ENCODE measurements at places on chromosomes 2 and 18. TPM values are rescaled to one million over a fixed set of nuclear protein-coding genes. Genes with fewer than 3 reads are reported as not detected.

The TRIB2 gene
- total RNA-seq, result 67.9 TPM

GRCh38 chr2:100976645-100977391 lies 25.3 kb upstream of the RPL31 start:
- no peak overlapping the region for H3K27ac ChIP-seq
- H3K36me3 ChIP-seq, result no peaks in the 10 kb centered on the region
- no peak overlapping the region for H3K4me3 ChIP-seq
- H3K4me1 ChIP-seq, result peaks cover 3% of the 10 kb centered on the region
- peak; percentile 31 for DNase-seq

DNA sequence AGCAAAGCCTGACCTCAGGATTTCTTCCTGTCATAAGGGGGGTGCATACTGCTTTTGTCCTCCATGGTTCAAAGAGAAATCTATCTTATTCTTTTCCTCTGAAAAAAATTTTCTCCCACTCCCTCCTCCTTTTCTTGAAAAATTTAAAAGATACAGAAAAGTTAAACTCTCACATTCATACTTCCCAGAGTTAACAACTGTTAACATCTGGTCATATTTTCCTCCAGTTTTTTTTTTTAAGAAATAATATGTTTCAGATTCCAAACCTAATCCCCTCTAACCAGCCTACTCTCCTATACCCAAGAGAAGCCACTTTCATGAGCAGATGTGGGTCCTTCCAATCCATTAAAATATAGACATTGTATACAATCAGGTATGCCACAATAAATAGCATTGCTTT lies 378.9 kb upstream of the HNRNPA3 start:
- H3K27me3 ChIP-seq, result no peaks in the 10 kb centered on the region
- no peak overlapping the region for H3K4me3 ChIP-seq
- DNase-seq, result no peak
- H3K27ac ChIP-seq, result no peak overlapping the region

The SNRNP27 gene
- total RNA-seq, result 105 TPM

DNA sequence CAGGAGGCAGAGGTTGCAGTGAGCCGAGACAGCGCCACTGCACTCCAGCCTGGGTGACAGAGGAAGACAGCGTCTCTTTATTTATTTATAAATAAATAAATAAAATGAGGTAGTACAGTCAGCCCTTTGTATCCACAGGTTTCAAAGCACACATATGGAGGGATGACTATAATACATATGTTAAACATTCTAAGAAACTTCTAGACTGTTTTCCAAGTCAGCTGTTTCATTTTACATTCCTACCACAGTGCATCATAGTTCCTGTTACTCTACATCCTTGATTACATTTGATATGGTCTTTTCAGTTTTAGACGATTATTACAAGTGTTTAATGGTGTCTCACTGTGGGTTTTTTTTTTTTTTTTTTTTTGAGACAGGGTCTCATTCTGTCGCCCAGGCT lies 157.6 kb downstream of the ATAD2B start:
- DNase-seq, result no peak
- no peak overlapping the region for H3K27ac ChIP-seq
- H3K36me3 ChIP-seq, result peaks cover 43% of the 10 kb centered on the region
- H3K27me3 ChIP-seq, result no peaks in the 10 kb centered on the region
- peaks cover 5% of the 10 kb centered on the region for H3K4me1 ChIP-seq

The FAM110C gene
- not detected for total RNA-seq

GRCh38 chr2:160956243-160956802 lies 203.9 kb upstream of the TANK start:
- no peak for DNase-seq
- no peaks in the 10 kb centered on the region for H3K27me3 ChIP-seq
- no peaks in the 10 kb centered on the region for H3K4me1 ChIP-seq
- no peak overlapping the region for H3K27ac ChIP-seq
- no peaks in the 10 kb centered on the region for H3K36me3 ChIP-seq
- no peak overlapping the region for H3K4me3 ChIP-seq

DNA sequence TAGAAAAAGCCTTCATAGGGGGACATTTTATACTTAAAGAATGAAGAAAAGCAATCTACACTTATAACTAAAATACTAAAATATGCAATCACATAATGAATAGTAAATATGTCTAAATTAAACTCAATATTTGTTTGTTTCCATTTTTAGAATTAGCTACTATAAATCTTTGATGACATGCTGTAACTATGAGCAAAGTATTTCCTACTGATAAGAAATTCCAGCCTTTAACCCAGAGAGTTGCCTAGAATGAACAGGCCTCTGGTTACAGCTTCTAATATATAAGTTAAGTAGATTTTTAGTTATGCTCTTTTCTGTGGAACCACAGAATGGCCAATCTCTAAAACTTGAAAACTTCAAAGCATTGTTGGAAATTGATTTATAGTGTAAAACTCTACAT lies 1465.6 kb upstream of the ZEB2 start:
- peaks cover 7% of the 10 kb centered on the region for H3K4me1 ChIP-seq
- no peak for DNase-seq
- H3K36me3 ChIP-seq, result no peaks in the 10 kb centered on the region
- no peak overlapping the region for H3K27ac ChIP-seq

The NAGK gene
- total RNA-seq, result 49.3 TPM

DNA sequence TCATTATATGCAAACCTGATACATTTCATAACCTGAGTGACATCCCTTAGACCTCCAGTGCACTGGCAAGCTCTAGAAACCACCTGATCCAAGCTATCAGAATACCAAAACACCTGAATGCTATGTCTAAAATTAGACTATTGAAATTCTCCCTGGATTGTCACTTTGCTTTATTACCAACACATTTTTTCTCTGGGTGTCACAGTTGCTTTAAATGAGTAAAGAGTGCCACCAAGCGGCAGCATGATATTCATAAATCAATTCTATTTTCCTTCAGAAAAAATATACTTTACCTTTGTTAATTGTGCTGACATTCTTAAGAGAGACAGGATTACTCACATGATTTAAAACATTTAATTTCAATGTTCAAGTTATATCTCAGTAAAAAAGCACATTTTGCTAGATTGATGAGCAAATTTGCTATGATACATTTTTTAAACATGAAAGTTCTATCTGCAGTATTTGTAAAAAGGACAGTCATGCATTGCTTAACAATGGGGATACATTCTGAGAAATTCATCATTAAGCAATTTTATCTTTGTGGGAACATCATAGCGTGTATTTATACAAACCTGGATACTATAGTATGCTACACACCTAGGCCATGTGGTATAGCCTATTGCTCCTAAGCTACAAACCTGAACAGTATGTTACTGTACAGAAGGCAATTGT lies 338.4 kb upstream of the SLC39A10 start:
- H3K27me3 ChIP-seq, result no peaks in the 10 kb centered on the region
- DNase-seq, result peak; percentile 85
- H3K4me3 ChIP-seq, result no peak overlapping the region
- H3K36me3 ChIP-seq, result no peaks in the 10 kb centered on the region
- no peaks in the 10 kb centered on the region for H3K4me1 ChIP-seq

DNA sequence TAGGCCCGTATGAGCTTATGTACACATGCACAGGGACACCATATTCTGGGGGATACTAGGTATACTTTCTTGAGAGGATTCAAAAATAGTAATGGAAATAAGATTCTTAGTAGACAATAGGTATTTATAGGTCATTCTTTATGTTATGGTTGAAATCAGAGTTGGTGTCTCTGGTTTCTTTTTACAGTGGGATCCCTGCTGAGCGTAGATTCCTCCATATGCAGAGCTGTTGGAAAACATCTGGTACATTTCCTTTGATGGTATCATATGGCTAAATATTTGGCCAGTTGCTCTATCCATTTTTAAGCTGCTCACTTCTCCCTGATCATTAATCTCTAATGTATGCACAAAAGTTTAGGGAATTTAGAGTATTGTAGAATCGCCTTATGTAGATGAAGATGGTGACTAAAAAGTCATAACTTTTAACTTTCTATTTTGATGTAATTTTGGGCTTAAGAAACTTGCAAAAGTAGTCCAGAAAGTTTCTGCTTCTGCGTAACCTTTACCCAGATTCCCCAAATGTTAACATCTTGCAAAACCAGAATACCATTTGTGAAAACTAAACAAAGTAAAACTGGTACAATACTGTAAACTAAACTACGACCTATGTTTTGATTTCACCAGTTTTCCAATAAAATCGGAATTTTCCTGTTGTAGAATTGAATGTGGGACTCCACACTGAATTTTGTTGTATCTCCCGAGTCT lies 5.4 kb downstream of the ARHGAP28 start:
- H3K27me3 ChIP-seq, result no peaks in the 10 kb centered on the region
- no peak for DNase-seq

The TEKT4 gene
- not detected for total RNA-seq

- H3K36me3 ChIP-seq, result no peaks in the 10 kb centered on the region
- no peaks in the 10 kb centered on the region for H3K27me3 ChIP-seq
- no peak for DNase-seq
- H3K4me3 ChIP-seq, result no peak overlapping the region
Measured at GRCh38 chr2:64325477-64325851, 128.5 kb upstream of the LGALSL start.

The ANKZF1 gene
- total RNA-seq, result 19.2 TPM

DNA sequence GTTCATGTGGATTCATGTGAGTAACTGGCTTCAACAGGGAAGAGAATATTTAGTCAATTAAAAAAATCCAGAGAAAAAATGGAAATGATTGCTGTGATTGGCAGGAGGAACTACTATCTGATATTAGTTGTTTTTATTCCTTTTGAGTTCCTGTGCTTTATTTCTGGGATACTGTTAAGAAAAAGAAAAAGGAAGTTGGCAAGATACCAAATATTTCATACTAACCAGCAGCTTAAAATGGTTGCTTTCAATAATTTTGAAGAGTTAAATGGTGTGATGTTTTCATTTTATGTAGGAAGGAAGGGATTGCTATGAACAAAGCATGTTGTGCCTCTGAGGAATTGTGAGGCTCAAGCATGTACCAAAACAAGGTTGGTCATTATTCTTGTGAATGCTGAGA lies 8.1 kb upstream of the MTX2 start:
- peaks cover 7% of the 10 kb centered on the region for H3K4me1 ChIP-seq
- H3K36me3 ChIP-seq, result no peaks in the 10 kb centered on the region
- DNase-seq, result no peak
- no peak overlapping the region for H3K27ac ChIP-seq
- no peak overlapping the region for H3K4me3 ChIP-seq

The LONRF2 gene
- not detected for total RNA-seq

GRCh38 chr2:109715313-109715805 lies 78.7 kb upstream of the RGPD5 start:
- no peak overlapping the region for H3K27ac ChIP-seq
- DNase-seq, result no peak
- no peaks in the 10 kb centered on the region for H3K36me3 ChIP-seq
- no peaks in the 10 kb centered on the region for H3K4me1 ChIP-seq
- H3K27me3 ChIP-seq, result no peaks in the 10 kb centered on the region

- H3K27me3 ChIP-seq, result no peaks in the 10 kb centered on the region
- peaks cover 4% of the 10 kb centered on the region for H3K4me1 ChIP-seq
- no peak overlapping the region for H3K27ac ChIP-seq
- H3K4me3 ChIP-seq, result peak overlapping the region; percentile 60
Measured at GRCh38 chr2:237967463-237967951, 693 bp downstream of the UBE2F start.

DNA sequence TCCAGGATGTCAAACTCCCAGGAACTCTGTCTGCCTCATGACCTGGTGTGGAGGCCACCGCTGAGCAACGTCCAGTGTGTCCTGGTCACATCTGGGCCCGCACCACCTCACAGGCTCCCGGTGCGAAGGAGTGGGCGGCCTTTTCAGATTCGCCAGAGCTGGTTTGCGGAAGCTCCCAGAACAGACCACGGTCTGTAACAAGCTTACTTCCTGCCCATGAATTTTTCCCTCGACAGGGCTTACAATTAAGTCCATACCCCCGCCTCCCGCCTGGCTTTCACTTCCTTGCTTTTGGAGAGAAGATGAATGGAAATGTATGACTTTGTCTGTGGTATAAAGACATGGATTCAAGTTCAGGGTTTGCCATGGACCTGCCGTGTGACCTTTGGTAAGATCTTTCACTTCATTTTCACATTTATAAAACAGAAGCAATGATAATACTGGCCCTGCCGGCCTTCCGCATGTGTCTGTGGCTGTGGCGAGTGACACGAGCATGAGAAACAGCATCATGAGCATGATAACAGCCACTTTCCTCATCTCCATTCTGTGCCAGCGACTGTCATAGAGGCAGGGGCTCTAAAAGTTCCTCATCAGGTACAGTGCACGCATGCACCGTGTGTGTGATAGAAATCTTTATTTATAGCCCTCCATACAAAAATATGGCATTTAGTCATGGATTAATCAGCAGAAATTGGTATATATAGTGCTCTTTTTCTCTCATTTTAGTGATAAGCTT lies 31.0 kb upstream of the KCNF1 start:
- H3K27me3 ChIP-seq, result peaks cover 6% of the 10 kb centered on the region
- H3K4me1 ChIP-seq, result no peaks in the 10 kb centered on the region
- no peaks in the 10 kb centered on the region for H3K36me3 ChIP-seq
- H3K27ac ChIP-seq, result no peak overlapping the region
- no peak for DNase-seq
- no peak overlapping the region for H3K4me3 ChIP-seq

The CNGA3 gene
- total RNA-seq, result not detected

GRCh38 chr2:113245276-113245711 lies 33.4 kb downstream of the PAX8 start:
- H3K27me3 ChIP-seq, result no peaks in the 10 kb centered on the region
- H3K27ac ChIP-seq, result no peak overlapping the region
- no peaks in the 10 kb centered on the region for H3K36me3 ChIP-seq
- no peak overlapping the region for H3K4me3 ChIP-seq
- no peak for DNase-seq
- H3K4me1 ChIP-seq, result peaks cover 15% of the 10 kb centered on the region

The MAB21L4 gene
- 1.0 TPM for total RNA-seq

- H3K36me3 ChIP-seq, result no peaks in the 10 kb centered on the region
- no peaks in the 10 kb centered on the region for H3K27me3 ChIP-seq
- H3K4me1 ChIP-seq, result no peaks in the 10 kb centered on the region
- DNase-seq, result no peak
- no peak overlapping the region for H3K27ac ChIP-seq
Measured at GRCh38 chr2:169039702-169040101, 8.6 kb upstream of the ABCB11 start.

GRCh38 chr2:145769011-145769716 lies 1249.2 kb upstream of the ZEB2 start:
- no peaks in the 10 kb centered on the region for H3K27me3 ChIP-seq
- H3K36me3 ChIP-seq, result no peaks in the 10 kb centered on the region
- DNase-seq, result no peak
- no peak overlapping the region for H3K27ac ChIP-seq

DNA sequence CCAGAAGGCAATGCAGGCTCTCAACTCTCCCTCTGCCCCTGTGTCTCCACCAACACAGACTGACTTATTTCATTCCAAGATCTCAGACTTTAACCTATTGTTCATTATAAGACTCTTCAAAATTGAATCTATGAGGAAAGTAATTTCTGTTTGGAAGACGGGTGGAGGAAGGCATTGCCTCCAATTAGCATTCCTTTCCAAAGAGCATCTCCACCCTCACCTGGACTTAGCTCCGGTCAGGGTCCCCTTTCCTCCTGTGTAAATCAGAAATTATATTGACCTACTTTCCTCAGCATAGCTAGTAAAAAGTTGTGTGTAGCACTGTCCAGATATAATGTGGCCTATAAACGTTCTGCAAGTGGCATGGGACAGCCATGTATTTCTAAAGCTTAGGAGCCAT lies 230.4 kb upstream of the ACVR2A start:
- no peak for DNase-seq
- no peaks in the 10 kb centered on the region for H3K27me3 ChIP-seq
- H3K4me1 ChIP-seq, result peaks cover 14% of the 10 kb centered on the region
- H3K36me3 ChIP-seq, result no peaks in the 10 kb centered on the region
- no peak overlapping the region for H3K4me3 ChIP-seq

- no peak overlapping the region for H3K27ac ChIP-seq
- no peaks in the 10 kb centered on the region for H3K4me1 ChIP-seq
- no peak overlapping the region for H3K4me3 ChIP-seq
Measured at GRCh38 chr18:73232933-73233332, 365.1 kb upstream of the NETO1 start.
